ENCODE measurements at places on chromosomes 12 and 14.

DNA sequence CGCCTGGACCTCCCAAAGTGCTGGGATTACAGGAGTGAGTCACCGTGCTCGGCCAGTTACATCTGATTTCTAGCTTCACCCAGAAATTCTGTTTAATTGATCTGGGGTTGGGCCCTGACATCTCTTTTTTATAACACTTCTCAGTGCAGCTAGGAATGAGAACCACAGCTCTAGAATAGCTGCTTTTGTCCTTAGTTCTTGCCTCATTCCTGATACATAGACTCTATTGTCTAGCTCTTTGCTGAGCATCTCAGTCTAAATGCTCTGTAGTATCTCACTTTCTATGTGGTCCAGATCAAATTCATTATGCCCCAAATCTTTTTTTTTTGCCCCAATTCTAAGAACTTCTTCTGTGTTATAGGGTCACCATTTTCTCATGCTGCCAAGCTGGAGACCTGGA is 29.9 kb upstream of the FUT8 start:
- no peak for DNase-seq

DNA sequence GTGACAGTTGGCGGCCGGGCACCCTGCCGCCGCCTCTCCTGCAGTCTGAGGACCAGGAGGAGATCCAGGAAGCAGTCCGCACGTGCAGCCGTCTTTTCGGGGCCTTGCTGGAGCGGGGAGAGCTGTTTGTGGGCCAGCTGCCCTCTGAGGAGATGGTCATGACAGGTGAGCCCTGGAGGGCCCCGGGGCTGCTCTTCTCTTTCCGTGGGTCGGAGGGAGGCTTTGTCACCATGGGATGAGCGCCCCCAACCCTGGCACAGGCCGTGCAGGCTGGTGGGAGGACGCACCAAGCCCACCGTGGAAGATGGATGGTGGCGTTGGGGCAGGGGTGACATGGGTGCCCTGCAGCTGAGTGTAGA is 532 bp downstream of the NOC4L start:
- DNase-seq = no peak

DNA sequence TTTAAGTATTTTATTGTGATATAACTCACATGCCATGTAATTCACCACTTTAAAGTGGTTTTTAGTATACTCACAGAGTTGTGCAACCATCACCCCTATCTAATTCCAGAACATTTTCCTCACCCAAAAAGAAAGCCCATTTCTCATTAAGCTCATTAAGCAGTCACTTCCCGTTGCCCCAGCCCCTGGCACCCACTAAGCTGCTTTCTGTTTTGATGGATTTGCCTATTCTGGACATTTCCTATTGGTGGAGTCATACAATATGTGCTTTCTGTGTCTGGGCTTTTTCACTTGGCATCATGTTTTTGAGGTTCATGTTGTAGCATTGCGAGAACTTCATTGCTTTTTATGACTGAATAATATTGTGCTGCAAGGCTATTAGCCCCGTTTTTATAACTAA is 66.0 kb downstream of the ARL6IP4 start:
- no peak for DNase-seq

DNA sequence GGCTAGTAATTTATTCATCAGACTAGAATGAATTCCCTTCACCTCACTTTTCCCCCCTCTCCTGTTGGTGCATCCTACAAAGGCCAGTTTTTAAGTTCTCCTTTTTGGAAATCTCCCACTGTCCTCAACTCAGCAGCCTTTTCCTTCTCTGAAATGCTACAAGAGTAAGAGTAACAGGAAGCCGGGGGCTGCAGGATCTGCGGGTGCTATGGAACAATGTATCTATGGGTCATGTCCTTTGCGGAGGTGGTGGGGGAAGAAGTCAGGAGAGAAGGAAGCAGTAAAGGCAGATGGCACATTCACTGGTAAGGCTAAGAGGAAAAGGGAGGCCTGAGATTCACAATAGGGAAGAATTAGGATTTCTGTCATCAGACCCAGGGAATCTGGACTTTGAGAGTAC is 22.2 kb upstream of the TESC start:
- DNase-seq = no peak

- no peak for DNase-seq
Measured at GRCh38 chr12:114625294-114625851, 58.6 kb downstream of the TBX3 start.

- DNase-seq = no peak
Measured at GRCh38 chr12:129605666-129606065, 298.2 kb downstream of the TMEM132D start.

DNA sequence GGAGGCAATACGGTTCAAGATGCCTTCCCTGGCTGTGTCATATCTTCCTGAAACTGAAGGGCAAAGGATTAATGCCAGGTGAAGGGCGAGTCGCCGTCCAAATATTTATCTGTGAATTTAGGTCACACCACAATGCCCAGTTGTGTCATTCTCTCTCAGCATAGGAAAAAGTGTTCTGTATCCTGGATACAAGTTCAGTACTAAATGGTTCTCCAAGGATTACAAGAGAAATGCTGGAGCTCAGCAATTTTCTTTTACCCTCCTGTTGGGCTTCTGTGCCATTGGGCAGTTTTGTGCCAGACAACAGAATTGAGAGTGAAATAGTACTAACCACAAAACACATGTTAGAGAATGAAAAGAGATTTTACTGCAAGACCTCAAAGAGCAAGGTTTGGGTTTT is 493.9 kb downstream of the EGLN3 start:
- no peak for DNase-seq

DNA sequence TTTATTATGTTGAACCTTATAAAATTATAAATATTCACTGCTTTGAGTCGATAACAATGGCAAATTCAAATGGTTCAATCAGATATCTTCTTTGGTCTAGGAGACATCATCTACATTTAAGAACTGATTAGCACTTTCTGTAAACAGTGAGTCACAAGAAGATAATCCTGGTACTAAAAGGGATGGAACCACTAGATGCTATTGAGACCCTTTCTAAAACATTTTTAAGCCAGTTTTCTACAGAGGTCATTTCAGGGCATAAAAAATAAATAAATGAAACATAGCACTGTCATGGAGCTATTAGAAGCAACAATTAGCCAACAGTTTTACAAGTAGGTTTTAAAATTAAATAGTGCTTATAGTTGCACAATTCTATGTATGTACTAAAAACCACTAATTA is 212.2 kb downstream of the DUSP6 start:
- no peak for DNase-seq

DNA sequence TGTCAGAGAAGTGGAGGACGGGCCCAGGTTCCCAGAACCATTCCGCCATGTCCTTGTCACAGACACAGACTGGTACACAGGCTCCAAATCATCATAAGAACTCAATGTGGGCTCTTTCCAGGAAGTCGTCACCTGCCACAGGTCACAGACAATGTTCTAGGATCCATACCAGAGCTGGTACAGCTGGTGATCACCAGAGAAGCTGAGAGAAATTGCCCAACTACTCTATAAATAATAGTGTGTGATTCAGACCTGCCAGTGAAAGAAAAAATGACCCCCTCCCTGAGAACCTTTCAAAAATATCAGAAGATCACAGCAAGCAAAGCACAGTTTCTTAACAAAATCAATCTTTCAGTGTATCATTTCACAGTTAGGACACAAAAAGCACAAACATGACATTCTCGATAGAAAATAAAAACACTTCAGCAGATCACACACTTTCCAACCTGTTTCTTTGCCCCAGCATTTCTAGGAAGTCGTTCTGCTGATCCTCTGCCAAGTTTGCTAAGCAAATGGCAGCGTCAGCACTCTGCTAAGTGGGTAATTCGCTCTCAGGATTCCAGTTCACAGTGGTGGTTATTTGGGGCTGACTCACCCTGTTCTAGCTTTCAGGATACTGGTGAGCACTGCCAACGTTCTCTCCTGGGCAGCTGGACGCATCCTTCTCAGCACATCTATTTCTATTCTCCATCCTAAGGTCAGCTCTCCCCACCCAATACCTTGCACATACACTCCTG is 223.3 kb upstream of the SFSWAP start:
- DNase-seq = no peak

DNA sequence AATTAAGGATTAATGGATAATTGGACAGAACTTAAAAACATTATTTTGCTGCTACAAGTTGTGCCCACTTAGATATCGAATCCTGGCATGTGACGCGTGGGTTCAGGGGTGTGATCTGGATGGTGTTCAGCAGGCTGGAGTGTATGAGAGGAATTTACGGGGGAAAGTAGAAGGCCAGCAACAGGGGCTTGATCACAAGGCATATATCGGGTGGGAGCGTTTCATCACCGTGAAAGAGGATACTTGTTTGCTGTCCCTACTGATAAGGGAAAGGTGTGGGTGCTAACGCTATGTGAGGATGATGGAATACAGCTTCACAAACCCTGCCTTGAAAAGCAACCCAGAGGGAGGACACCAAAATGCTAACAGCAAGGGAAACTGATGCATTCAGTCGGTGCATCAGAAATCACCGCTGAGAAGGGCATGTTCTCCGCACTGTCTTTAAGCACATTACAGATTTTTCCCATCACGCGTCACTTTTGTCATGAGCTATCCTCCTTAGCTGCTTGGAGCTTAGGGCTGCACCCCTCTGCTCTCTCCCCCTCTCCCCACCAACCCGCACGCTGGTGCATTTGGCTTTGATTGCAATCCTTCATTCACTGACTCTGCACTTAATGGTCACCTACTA is 13.4 kb downstream of the HHIPL1 start:
- DNase-seq = no peak

DNA sequence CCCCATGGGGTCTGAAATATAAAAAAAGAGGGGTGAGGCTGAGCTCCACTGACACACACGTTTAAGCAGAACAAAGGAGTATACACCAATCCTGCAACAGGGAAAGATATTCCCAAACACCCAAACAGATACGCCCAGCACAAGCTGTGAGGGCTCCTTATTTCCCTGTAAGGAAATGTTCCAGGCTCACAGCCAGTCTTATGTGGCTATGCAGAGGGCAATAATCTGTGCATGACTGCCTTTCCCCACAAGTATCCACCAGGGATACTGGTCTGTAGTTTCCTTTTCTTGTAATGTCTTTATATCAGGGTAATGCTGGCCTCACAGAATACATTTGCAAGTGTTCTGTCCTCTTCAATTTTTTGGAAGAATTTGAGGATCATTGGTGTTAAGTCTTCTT is 141.7 kb upstream of the DAAM1 start:
- DNase-seq = no peak

- DNase-seq = no peak
Measured at GRCh38 chr12:5661811-5662210, 229.9 kb downstream of the NTF3 start.

- DNase-seq = no peak
Measured at GRCh38 chr14:50612806-50613205, 52.9 kb downstream of the ATL1 start.

- no peak for DNase-seq
Measured at GRCh38 chr12:121252712-121253345, 42.9 kb downstream of the P2RX4 start.

- no peak for DNase-seq
Measured at GRCh38 chr14:23245282-23245681, 7.5 kb downstream of the RNF212B start.

- no peak for DNase-seq
Measured at GRCh38 chr12:87127272-87127671, 871.1 kb upstream of the MGAT4C start.

GRCh38 chr14:101808894-101809670 is 47.6 kb downstream of the PPP2R5C start:
- no peak for DNase-seq

DNA sequence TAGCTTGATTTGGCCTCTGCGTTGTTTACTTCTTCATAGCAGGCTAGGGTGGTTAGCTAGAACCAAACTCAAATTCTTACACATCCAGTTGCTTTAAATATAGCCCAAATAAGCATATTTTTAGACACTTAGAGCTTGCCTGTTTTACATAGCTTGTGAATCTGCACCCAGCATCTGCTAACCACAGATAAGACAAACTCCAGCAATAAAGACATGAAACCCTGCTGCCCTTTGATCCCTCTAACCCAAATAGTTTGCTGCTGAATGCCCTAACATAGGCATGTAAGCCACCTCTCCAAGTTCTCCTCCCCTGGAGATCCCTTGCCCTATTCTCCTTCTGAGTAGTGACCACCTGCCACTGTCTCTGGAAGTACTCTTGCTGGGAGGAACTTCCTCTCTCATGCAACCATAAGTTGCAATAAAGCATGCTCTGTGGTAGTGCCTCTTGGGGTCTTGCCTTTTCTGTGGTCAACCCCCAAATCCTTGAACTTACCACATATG is 185.6 kb downstream of the TMEM117 start:
- DNase-seq = no peak

- no peak for DNase-seq
Measured at GRCh38 chr12:53617700-53618099, 8.5 kb downstream of the ATF7 start.

GRCh38 chr12:4307593-4308333 is 13.2 kb upstream of the TIGAR start:
- no peak for DNase-seq
